ENCODE measurements at places on chromosomes 5 and 9.

DNA sequence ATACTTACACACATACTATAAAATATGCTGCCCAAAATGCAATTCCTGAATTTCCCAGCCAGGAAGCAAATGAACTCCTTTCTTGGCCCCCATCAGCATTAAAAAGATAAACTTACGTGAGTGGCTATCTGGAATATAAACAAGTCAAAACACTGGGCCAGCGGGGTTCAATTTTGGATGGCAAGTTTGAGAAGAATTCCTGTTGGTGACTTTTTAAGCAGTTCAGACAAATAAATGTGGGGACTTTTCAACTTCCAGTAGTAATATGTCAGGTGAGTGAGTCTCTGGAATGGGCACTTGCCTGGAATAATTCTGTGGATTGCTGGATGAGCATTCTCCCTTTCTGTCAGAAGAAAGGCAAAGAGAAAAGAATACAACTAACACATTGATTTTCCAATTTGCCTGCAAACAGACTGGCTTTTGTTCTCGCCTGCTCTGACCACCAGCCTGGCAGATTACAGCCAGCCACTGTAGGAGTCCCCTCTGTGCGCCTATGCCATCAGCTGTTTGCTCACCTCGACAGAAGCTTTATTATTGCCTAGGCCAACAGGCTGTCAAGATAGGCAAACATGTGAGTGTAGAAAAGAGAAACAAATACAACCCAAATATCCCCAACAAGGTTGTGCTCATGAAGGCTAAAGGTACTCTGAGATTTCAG lies 78.6 kb downstream of the MRPS27 start:
- no peak for DNase-seq

DNA sequence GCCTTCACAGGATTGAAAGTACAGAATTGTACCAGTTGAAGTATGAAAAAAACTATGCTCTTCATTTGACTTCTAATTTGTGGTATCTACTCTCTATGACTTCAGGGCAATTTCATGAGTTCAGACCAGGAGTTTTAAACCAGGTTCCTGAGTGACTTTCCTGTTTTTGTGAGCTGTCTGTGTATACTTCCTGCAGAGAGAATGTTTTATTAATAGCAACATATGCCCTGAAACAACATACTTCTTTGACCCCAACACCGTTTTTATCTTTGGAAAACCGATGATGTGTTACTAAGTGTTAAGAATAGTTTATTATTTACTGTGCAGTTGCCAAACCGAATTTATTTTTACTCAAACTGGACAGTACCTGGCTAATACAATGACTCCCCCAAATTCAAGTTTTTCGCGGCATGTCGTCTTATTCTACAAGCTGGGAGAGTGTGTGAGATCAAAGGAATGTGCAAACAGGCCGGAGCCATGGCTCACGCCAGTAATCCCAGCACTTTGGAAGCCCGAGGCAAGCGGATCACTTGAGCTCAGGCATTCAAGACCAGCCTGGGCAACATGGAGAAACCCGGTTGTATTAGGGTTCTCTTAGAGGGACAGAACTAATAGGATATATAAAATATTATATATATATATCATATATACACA lies 58.7 kb upstream of the ERBIN start:
- no peak for DNase-seq

DNA sequence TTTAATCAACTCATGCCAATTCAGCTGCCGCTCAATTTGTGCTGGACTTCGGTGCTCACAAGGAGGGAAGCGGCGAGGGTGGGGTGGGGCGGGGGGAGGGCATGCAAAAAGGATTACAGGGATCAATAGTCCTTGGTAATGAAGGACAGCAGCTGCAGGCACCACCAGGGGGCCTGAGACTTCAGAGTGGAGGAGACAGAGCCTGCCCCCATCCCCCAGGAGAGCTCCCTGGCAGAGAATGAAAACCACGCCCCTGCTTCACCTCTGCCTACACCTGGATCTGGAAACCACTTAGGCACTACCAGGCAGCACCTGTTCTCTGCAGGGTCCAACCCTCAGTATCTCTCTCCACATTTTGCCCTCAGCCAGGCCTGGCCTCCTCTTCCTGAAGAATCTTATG lies 155.6 kb downstream of the TRIM32 start:
- no peak for DNase-seq

DNA sequence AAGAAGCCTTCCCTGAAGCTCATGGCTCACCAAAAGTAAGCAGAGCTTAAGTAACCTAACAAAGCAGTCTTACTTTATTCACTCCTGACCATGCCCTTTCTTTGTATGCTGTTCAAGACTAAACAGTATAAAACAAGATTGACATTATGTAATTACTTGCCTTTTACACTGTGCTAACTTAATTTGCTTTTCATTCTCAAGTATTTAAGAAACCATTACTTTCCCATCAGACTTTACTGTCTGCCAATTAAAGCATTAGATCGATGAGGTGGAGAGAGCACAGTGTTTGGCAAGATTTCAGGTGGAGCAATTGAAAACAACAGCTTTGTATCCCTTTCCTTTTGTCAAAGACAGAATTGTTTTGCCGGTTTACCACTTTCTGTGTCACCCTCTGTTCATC lies 98.2 kb downstream of the RORB start:
- no peak for DNase-seq

DNA sequence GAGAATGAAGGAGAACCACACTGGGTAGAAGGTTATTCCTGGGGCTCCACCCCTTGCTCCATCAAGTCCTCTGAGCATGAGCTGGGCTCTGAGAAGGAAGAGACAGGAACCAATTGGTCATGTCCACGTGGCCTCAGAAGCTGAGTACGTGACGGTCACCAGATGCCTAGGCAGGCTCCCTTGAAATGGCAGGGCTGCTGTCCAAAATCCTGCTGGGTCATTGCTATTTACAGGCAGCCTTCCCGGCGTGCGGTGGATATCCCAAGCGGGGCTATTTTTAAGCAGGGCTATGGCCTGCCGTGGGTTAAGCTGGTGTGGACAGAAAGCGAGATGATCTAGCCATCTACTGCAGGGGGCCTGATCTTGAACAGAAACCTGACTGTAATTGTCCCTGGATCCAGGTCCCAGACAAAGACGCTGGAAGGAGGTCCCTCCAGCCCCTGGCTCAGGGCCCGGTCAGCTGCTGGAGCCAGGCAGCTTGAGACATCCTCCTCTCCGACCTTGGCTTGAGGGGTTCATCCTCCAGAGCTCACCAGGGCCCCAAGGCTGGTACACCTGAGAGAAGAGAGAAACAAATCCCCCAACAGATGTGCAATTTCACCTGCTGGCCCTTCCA lies 550 bp upstream of the CKMT2 start:
- DNase-seq = no peak

GRCh38 chr9:109914280-109915027 lies 134.5 kb downstream of the PALM2AKAP2 start:
- no peak for DNase-seq

- no peak for DNase-seq
These were observed 5.9 kb downstream of the GFI1B start for GRCh38 chr9:132984202-132985070.

DNA sequence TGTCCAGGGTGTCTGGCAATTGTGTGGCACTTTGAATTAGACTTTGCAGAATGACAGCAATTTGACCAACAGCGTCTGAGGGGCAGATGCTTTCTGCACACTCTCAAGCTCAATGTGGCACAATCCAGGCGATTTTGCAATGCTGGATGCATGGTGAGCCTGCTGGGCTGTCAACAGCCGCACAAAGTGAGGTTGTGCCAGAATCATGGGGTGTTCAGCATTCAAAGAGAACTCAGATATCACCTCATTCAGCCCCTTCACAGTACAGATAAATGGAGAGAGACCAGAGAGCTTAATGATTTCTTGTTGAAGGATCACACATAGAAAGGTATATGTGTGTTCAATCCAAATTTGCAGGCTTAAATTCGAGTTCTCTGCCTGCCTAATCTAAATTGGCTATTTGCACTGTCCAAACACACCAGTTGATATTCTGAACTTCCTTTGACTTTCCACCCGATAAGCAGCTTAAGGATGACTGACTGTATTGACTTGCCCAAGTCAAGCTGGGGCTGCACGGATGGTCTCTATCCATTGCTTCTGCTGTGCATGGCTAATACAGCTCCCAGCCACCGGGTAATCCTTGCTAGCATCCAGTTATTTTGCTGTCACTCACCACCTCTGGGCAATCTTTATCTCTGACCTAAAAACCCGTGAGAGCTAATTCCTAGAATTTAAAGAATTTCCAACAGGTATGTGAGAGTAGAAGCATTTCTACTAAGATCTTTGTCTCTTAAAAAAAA lies 157.9 kb upstream of the TAS2R1 start:
- no peak for DNase-seq

GRCh38 chr9:105255421-105255820 lies 11.0 kb downstream of the SLC44A1 start:
- no peak for DNase-seq

DNA sequence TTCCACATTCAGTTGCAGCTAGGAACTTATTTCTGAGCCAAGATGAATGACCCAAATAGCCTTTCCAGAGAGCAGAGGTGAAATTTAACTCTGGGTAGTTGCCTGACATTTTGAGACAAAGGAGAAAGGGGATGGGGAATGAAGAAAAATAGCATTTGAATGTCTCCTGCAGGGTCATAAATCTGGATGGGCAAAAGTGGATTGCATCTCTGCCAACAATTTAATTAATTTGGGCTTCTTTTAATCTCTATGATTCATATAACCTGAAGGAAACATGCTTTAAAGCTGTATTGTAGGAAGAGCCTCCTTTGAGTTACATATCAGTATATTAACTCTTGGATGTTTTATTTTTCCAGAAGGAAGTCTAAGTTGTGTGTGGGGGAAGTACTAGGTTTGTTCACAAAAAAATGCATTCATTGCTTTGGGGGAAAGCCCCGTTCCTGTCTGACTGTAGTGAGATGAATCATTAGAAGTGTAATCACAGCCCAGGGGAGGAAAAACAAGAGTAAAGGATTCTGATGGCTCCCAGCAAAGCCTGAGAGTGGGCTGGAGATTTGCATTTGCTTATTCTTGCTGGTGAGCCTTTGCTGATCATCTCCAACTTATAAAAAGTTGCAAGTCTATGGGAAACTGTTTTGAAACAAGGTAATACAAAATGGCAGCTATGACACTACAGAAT lies 133.0 kb upstream of the IQGAP2 start:
- DNase-seq = no peak

DNA sequence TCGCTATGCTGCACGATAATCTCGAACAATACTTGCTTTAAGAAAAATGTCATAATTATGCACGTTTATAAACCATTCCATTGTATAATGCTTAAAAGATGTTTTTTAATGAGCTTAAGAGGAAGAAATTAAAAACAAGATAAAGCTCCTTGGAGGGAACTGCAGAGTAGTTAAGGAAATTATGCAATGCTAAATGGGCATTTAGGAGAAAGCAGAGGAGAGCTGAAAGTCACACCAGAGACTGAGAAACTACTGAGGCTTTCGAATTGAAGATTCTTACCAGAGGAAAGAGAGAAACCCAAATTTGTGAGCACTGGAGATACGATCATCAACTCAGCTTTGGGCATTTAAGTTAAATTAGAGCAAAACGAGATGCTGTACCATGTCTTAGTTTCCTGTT lies 119.4 kb downstream of the CDH10 start:
- DNase-seq = no peak

GRCh38 chr5:149113669-149114068 lies 27.6 kb upstream of the ABLIM3 start:
- DNase-seq = no peak

DNA sequence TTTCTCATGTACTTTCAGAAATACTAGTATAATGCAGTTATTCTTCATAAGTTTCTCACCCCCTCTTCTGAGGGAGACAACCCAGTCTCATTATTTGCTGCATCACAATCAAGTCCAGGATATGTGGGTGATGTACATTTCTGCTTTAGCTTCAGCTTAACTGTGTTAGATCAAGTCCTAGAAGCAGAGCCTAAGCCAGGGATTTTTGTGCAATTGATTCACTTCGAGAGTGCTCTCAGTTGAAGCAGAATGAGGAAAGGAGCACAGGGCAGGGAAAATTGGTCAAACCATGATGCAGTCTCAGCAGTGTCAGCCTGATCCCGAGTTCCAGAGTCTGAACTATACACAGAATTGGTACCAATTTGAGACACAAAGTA lies 15.1 kb downstream of the HNRNPK start:
- no peak for DNase-seq

DNA sequence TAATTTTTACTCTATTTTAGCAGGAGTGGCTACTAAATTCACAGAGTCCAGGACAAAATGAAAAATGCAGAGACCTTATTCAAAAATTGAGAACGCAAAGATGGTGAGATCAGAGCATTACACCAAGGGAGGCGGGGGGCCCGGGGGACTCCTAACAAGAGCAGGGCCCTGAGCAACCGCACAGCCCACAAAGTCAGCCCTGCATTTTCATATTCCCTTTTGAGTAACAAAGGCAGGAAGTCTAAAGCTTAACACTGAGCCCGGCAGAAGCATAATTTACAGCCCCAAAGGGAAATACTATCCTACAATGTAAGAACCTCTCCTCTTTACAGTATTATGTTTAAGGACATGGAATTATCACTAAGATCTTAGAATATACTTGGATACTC lies 69.4 kb downstream of the TLE1 start:
- no peak for DNase-seq

- no peak for DNase-seq
These were observed at the start of gene LURAP1L for GRCh38 chr9:12774861-12775678. Gene LURAP1L, plus strand, starts transcription at chr9:12775020. Its CDS starts 696 bp downstream, at chr9:12775716.

GRCh38 chr9:115548609-115549260 lies 430.8 kb upstream of the TNC start:
- DNase-seq = no peak

DNA sequence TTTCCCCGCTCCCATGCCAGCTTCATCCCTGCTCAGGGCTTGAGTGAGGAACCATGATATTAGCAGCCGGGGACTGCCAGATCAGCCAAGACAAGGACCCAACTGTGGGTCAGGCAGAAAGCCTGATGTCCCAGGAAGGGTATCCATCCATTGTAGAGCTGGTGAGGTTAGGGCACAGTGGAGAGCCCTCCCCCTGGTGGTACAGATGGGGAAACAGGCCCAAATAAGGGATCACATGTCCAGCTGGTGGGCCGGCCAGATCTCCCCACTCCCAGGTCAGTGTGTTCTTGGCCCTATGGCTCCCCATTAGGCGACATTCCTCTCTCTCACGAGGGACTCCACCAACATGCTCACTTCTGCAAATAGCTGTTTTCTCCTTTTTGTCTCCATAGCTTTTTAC lies 9.0 kb downstream of the CDX1 start:
- no peak for DNase-seq

- DNase-seq = no peak
These were observed 930.2 kb downstream of the MAT2B start for GRCh38 chr5:164435576-164435975.

DNA sequence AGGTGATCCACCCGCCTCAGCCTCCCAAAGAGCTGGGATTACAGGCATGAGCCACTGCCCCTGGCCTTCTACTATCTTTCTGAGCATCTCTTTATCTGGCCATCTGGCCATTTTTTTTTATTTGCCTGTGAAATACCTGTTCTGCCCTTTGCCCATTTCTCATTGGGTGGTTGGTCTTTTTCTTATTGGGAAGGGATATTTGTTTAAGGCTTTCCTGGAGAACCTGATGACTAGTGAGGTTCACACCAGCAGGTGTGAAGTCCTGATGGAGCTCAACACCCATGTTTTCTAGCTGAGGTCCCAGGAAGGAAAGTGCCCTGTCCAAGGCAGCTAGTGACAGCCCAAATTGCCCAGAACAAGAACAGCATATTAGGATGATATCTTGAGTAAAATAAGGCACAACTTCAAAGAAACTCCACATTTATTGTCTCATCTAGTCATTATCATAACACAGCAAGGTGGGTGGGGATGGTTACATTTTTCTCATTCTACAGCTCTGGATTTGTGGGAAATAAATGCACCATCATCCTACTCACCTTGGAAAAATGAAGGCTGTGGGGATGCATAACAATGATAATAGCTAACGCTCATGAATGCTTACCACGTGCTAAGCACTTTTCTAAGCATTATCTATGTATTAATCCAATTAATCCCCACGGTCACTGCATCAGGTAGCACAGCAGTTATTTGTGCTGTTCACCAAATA lies 20.3 kb downstream of the SLC36A3 start:
- no peak for DNase-seq
